ENCODE measurements at places on chromosomes 12 and 14.

DNA sequence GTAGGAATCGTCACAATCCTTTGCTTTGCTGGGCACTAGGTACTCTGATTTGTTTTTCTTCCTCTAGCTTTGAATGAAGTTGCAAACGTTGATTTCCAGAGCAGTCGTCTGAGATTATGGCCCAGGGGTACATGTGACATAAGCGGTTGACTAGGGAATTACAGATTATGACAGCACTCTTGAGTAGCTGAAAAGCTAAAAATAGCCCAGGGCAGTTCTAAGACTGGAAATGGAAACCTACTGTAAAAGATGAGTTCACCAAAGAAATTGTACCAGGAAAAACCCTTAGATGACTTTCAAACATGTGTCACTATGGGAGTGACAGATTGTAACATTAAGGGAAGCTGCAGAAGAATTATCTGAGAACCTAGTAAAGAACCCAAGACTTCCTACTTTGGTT, 108.5 kb downstream of the ANO6 start:
- DNase-seq = no peak

- DNase-seq = no peak
Observed at GRCh38 chr14:33350366-33350990, 411.8 kb downstream of the NPAS3 start.

- DNase-seq = no peak
Observed at GRCh38 chr12:89507015-89507824, 17.4 kb downstream of the GALNT4 start.

DNA sequence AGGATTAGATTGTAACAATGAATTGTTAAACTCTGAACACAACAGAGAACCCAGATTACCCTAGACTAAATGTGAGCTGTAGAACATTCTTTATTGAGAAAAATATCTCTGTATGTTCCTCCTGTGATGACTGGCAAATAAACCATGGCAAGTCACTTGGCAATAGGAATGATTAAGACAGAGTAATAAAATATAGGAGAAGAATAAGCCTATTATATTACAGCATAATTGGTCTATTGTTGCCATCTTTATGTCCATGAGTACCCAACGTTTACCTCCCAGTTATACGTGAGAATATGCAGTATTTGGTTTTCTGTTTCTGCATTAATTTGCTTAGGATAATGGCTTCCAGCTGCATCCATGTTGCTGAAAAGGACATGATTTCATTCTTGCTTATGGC, 211.2 kb upstream of the AVPR1A start:
- no peak for DNase-seq

- peak; percentile 30 for DNase-seq
Observed at GRCh38 chr14:87615822-87616679, 376.9 kb downstream of the GALC start.

- no peak for DNase-seq
Observed at GRCh38 chr12:48542300-48542928, 17.0 kb downstream of the OR8S1 start.

- peak; percentile 79 for DNase-seq
Observed at GRCh38 chr12:117367006-117367638, 5.7 kb upstream of the NOS1 start.

DNA sequence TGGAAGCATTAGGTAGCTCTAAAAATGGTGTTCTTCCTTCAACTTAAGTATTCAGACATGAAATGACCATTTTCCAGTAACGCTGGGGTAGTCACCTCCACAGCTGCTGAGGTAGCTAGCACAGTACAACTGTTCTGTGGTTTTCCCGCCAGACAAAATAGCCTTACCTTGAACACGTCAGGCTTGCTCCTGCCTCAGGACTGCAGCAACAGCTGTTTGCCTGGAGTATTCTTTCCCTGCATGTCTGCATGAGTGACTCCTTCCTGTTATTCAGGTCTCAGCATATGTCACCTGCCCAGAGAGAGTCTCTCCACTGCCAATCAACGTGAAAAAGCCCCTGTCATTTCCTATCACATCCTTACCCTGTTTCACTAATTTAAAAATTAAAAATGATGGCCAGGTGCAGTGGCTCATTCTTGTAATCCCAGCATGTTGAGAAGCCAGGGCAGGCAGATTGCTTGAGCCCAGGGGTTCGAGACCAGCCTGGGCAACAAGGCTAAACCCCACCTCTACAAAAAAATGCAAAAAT, 37.9 kb downstream of the WDR89 start:
- DNase-seq = no peak

DNA sequence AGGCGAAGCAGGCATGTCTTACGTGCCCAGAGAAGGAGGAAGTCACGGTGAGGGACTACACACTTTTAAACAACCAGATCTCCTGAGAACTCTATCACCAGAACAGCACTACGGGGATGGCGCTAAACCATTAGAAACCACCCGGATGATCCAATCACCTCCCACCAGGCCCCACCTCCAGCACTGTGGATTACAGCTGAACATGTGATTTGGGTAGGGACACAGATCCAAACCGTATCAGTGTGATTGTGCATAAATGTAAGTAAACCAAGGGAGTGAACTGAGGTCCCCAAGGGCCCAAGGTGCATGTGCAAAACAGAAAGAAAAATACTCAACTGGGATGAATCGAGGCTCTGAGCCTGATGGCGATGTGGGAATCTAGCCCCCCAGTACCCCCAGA, 134.2 kb downstream of the DICER1 start:
- no peak for DNase-seq

DNA sequence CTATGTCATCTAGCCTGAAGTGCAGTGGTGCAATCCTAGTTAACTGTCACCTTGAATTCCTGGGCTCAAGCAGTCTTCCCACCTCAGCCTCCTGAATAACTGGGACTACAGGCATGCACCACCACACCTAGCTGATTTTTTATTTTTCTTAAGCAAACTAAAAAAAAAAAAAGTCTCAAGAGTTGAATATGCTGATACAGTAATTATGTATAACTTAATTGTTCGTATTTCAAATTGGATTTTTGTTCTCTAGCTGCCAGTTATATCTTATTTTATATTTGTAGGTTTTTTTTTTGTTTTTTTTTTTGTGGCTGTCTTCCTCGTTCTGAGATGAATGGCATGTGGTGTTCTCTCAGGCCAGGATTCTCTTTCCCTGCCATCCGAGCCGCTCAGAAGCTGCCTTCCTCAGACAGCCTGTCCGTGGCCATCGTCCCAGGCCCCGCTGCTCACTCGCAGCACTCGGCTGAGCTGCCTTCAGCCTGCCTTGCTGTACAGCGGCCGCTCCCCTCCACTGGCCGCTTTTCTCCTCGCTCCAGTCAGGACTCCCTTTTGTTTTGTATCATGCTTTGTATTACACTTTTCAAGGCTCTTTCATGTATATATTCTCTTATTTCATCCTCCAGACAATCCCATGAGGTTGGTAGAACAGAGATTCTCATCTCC, 53.3 kb downstream of the WDR20 start:
- DNase-seq = peak; percentile 58

DNA sequence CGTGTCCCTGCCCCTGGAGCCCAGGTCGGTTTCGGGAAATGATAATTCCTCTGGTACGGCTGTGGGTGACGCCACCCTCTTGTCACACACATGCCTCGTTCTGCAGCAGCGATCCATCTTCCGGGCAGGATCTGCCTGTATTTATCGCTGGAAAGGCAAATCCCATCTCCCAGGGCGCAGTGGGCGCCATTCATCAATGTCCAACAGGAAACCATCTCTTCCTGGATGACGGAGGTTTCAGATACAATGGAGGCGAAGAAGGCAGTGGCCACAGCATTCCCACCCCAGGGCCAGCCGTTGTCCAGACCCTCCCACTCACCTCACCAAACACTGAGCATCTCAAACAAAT, 74.2 kb downstream of the NOC4L start:
- no peak for DNase-seq

GRCh38 chr12:80810874-80811273, 94.2 kb downstream of the MYF5 start:
- no peak for DNase-seq

DNA sequence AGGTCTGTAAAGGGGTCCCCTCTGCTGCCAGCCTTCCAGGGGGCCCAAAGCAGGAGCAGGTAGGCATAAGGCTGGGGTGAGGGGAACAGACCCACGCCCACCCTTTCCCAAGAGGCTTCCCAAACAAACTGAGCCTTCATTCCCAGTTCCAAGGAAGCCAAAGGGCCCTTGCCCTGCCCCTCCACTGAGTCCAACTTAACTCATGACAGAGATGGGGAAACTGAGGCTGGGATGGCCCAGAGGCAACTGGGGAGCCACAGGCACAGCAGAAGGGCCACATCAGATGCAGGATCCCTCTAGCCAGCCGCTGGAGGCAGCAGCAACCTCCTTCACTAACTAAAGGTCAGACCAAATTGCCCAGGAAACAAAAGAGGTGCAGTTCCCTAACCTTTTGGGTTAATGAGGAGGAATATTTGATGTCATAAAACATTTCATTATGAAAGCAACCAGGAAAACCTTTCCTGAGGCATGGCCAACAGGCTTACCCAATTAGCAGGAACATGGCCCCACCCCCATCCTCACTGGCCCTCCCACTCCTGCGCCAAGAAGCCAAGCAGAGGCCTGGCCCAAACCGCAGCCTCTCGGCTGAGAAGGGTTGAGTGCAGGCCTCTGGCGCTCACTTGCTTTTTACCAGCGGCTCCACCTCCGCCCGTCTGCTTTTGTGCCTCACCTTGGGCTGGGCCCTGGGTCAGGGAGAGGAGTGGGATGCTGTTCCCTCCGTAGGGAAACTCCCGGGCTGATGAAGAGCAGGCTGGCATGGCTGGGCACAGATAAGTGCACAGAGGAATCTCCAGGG, 293.5 kb upstream of the RTL1 start:
- DNase-seq = no peak

DNA sequence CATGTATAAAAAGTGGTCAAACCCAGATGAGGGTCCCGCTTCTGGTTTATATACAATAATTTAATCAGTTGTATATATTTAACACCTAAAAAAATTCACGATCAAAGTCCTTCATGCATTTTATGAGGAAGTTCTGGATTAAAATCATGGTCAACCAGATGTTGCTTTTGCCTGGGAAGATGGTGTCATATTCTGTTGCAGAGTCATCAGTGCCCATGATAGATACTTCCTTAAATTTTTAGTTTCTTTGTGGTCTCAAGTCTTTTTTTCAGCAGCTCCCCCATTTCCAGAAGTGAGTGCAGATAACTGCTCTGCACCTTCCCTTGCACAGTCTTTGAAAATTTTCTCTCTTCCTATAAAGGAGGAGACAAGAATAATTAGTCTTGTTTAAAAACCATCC, 16.1 kb downstream of the ERP29 start:
- no peak for DNase-seq

DNA sequence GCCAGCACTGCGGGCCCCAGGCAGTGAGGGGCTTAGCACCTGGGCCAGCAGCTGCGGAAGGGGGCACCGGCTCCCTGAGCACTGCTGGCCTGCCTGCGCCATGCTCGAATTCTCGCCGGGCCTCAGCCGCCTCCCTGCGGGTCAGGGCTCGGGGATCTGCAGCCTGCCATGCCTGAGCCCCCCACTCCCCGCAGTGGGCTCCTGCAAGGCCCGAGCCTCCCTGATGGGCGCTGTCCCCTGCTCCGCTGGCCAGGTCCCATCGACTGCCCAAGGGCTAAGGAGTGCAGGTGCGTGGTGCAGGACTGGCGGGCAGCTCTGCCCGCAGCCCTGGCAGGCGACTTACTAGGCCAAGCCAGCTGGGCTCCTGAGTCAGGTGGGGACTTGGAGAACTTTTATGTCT, 133.3 kb upstream of the LMNTD1 start:
- DNase-seq = no peak

GRCh38 chr12:65113621-65114035, 7.5 kb downstream of the WIF1 start:
- no peak for DNase-seq

- DNase-seq = no peak
Observed at GRCh38 chr12:104022786-104023185, 27.2 kb downstream of the GLT8D2 start.

- no peak for DNase-seq
Observed at GRCh38 chr14:21003788-21004346, 4.8 kb downstream of the SLC39A2 start.

DNA sequence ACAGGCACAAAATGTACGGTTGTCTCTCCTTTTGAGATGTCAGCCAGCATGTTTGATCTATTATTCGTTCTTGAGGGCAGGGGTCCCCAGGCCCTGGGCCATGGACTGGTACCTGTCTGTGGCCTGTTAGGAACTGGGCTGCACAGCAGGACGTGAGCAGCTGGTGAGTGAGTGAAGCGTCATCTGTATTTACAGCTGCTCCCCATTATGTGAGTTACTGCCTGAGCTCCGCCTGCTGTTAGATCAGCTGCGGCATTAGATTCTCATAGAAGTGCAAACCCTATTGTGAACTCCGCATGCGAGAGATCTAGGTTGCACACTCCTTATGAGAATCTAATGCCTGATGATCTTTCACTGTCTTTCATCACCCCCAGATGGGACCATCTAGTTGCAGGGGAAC, 41.4 kb upstream of the SCN8A start:
- DNase-seq = no peak

DNA sequence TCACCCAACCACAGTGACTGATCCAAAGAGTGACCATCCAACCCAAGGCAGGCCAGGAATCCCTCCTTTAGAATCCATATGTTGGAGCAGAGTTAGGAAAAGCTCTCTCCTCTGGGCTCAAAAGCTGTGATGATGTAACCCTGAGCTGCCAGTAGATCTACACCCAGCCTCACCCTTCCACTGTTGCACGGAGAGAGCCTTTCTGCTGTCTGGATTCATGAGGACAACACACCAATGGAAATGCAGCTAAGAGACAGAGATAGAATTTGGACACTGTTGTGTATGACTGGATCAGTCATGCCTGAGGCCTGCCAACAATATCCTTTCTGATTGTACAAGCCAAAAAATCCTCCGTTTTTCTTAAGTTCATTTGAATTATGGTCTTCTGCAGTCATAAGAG, 4.4 kb upstream of the OR6J1 start:
- no peak for DNase-seq

DNA sequence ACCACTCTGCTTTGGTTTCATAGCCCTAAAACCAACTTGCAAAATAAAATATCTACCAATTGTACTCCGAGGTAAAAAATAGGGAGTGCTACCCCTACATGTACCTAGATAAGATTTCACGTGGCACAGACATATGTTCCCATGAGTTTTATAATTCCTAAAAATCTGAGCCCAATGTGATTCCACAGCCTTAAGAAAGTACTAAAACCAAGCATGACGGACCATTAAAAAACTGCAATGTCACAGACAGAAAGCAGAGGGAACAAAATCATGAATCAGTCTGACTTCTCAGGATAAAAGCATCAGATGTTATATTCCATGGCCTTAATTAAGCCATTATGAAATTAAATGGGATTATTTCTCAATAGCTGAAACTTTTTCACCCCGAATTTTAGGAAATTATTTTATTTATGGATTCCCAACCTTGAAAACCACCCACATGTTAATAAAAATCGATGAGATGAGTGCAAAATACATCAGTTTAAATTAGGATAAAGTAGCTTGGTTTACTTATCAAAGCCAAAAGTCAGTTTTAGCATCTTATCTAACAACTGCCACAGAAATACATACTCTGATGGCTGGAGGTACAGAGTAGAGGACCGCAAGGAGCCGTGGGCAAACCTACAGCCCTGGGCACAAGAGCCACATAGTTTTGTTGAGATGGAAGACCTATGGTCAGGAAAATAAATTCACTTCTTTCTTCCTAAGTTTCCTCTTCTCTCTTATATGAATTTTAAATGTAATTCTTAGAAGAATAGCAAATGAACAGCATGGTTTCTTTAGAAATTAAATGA, 4.5 kb downstream of the ITPR2 start:
- no peak for DNase-seq
